ENCODE measurements at places on chromosomes 12 and 14.

DNA sequence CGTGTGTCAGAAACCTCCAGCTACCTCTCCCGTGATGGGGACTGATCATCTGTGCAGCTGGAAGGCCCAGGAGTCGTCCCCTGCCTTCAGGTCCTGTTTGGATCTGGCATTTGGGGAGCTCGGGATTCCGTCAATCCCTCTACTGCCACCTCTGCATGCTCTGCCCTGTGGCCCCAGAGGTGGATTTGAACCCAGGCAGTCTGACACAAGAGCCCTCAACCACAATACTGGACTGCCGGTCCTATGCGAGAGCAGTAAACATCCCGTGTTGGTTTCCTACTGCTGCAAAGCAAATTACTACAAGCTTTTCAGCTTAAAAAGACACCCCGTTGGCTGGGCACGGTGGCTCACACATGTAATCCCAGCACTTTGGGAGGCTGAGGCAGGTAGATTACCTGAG is 121.9 kb upstream of the FKBP4 start:
- DNase-seq, result no peak

DNA sequence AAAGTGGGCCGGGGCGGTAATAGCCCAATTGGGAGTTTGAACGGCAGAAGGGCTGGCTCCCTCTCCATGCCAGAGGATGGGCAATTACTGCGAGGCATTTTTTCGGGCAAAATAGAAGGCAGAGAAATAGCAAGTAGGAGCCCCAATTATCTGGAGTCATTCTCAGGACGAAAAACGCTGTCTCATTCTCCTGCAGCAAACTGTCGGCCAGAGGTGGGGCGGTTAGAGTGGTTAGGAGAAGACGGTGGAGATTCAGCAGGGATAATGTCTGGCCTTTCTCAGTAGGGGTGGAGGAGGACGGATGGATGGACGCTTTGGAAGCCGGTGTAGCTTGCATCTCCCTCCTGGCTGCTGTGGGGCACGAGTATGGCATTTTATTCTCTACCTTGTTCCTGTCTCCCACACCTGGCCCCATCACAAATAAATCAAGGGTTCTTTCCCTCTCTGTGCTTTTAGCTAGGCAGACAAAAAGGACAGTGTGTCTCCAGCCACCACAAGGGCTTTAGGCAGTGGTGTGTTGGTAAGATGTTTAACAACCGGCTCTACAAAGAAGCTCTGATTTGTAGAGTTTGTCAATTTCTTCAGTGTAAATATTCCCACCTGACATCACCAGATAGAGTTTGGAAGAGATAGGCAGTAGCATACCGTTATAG is 140.5 kb upstream of the LHX5 start:
- no peak for DNase-seq

- DNase-seq, result no peak
These were observed 31.4 kb downstream of the MVK start for GRCh38 chr12:109605016-109605415.

DNA sequence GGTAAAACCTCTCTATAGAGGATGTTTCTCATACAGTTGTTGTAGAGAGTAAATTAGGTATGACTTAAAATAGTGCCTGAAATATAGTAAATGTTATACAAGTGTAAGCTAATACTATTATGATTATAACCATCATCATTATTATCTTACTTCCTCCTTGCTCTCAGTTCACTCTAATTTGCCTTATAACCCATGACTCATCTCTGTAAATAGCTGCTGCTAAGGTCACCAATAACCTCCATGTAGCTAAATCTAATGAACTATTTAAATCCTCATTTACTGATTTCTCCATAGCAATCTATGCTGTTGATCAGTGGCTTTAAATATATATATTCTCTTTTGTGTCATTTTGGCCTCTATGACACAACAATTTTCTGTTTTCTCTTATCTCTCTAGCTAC is 109.6 kb downstream of the RMST start:
- no peak for DNase-seq

DNA sequence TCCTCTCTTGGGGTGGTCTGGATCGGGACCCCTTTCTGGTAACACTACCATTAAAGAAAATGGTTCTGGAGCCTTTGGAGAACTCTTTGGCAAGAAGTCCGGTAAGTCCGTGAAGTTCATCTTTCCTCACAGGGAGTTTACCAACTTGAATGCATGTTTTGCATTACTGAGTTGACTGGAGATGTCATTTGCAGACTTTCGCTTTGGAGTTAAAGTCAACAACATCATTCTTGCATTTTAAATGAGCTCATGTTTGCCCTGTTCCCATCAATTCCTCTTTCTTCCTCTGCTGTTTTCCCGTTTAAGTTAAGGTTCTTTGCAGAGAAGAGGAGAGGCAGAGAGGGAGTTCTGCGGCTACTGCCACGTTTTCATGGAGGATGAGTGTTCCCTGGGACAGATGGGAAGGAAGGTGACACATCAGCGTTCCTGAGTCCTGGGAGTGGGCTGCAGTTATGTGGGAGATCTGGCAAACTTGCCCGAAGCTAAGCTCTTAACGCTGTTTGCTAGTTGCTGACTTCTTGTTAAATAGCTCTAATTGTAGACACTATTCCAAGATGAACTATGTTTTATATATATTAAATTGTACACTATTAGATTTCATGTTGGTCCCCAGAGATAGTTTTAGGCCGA is 18.8 kb upstream of the PRICKLE1 start:
- no peak for DNase-seq

DNA sequence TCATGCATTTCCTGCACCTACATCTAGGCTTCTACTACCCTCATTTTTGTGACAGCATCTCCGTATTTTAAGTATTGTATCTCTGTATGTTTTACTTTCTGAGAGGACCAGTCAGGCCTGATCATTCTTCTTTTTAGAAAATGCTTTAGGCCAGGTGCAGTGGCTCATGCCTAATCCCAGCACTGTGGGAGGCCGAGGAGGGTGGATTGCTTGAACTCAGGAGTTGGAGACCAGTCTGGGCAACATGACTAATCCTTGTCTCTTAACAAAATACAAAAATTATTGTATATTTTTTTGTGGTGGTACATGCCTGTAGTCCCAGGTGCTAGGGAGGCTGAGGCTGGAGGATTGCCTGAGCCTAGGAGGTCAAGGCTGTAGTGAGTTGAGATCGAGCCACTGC is 36.9 kb downstream of the PACS2 start:
- DNase-seq, result no peak

GRCh38 chr12:56469007-56469930 is 891 bp downstream of the SPRYD4 start:
- DNase-seq, result no peak

GRCh38 chr12:4628406-4628805 is 20.4 kb downstream of the AKAP3 start:
- no peak for DNase-seq

DNA sequence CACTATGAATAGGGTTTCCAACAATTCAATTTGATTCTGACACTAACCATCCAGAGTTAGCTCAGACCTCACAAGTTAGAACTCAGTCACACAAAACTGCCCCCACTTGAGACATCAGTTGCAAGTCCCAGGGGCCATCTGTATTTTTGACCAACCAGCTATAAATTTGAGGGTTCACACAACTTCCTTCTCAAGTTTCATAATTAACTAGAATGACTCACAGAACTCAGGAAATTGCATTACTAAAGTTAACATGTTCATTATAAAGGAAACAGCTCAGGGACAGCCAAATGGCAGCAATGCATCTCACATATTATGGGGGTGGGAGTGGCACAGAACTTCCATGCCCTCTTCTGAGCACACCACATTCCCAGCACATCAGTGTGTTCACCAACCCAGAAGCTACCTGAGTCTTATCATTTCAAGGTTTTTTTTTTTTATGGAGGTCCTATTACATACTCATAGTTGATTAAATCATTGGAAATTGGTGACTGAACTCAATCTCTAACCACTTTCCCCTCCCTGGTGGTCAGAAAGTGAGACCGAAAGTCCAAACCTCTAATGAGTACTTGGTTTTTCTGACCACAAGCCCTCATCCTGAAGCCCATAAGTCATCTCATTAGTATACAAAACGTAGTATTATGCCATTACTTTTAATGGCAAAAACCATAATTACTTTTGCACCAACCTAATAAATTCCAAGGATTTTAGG is 1721.5 kb upstream of the SEL1L start:
- no peak for DNase-seq

GRCh38 chr14:76280221-76280620 is 95.7 kb upstream of the ESRRB start:
- DNase-seq, result no peak

DNA sequence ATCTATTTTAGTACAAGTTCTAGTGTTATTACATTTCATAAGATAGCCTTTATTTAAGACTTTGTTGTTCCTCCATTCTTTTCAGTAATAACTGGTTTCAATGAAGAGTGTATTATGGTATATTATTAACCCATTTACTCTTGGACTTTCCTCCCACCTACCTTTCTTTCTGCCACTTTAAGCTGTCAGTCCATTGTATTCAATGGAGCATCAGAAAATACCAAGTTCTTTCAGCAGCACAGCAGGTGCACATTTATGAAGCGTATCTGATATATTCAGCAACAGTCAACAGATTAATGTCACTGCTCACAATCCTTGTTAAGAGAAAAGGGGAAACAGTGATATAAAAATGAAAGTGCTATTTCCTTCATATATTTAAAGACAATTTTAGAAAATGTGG is 660.9 kb downstream of the C12orf50 start:
- no peak for DNase-seq

DNA sequence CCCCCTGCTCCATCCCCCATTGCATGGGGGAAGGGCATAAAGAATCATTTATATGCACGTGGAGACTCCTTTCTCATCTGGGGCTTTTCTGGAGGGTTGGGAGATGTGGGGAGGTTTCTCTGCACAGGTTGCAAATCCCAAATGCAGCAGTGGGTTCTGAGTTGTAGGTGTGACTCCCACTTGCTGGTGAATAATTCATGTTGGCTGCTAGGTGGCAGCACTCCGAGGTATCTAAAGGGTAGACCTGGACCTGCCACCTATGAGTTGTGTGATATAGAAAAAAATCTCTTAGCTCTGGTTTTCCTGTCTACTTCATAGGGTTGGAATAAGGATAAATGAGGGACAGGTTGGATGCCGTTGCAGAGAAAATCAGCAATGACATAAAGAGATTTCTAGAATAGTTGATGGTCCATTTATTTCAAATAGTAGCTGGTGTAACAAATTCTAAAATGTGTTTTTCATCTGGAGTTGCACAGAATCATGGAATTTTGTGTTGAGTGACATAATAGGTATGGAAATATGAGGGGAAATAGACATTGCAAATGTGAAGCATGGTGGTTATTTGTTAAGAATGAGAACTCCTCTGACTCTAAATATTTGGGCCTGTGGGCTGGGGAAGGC is 4.6 kb downstream of the MARCHF9 start:
- no peak for DNase-seq

DNA sequence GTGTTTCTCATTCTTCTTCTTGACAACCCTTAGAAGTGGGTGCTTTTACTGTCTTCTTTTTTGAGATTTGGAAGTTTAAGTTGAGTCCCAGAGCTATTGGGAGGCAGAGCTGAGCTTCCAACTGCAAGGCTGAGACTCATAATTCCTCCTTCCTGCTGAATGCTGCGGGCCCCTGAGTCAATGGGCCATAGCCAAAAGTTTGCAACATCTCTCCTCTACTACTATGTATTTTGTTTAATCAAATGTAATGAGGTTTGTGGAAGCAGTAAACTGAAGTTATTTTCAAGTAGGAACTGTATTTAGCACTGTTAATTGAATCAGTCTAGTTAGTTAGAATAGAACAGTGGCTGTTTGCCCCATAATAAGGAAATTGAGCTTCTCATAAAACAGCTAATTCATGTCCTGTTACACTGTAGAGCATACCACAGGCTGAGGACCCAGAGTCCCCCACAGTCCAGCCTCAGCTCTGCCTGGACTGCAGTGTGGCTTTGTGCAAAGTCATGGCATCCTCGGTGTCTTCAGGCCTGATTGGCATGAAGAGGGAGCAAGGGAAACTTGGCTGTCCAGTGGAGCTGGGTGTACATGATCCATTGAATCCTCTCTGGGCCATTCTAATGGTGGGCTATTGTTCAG is 631.7 kb downstream of the VRK1 start:
- no peak for DNase-seq

GRCh38 chr12:109637348-109637747 is 63.8 kb downstream of the MVK start:
- DNase-seq, result no peak

DNA sequence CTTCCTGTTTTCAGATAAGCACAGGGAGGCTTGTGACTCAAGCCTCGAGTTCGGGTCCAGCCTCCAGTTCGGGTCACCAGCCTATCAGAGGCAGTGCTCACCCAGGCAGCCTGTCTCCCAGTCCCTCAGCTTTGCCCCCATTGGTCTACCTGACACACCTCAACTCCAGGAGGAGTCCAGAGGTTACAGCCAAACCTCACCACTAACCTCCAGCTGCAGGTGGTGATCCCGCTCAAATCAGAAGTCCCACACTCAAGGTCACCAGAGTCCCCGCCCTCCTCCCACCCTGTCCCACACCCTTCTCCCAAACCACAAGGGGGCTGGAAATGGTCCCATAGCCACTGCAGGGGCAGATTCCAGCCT is 42.1 kb downstream of the KDM2B start:
- DNase-seq, result no peak

DNA sequence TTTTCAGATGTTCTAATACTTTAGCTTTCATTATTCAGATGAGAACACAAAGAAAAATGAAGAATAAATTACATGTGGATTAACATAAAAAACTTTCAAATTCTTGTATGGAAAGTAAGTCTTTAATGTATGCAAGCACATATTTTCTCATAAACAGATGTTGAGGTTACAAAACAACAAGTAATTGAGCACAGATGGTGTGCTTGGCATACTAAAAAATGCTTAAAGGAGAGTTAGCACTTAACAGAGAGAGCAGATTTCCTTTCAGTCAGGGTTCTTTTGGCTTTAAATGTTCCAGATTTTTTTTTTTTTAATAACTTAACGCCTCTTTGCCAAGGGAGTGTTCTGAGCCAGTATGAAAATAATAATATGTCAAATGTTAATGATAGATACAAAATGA is 96.0 kb downstream of the RASSF9 start:
- no peak for DNase-seq

GRCh38 chr12:22631863-22632463 is 7.0 kb downstream of the ETNK1 start:
- DNase-seq, result no peak

DNA sequence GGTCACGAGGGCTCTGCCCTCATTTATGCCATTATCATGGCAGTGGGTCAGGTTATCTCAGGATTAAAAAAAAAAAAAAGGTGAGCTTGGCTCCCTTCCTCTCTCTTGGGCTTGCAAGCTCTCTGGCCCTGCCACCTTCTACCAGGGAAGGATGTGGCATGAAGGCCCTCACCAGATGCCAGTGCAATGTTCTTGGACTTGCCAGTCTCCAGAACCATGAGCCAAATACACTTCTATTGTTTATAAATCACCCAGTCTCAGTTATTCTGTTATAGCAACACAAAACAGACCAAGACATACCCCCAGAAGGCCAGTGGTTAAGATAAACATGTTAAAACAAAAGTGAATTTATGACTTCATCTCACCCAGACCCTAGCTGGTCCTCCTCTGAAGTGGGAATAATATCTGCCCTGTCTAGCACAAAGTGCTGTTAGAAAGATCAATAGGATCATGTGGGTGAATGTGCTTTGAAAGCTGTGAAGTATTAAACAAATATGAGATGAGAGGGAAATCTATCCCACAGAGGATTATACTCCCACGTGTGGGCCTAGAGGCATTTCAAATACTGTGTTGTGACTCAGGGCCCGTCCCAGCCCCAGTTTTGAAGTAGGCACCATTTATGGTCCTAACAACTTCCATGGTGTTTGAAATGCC is 88.6 kb downstream of the NINJ2 start:
- no peak for DNase-seq

- no peak for DNase-seq
These were observed 16.5 kb downstream of the RBM19 start for GRCh38 chr12:113949321-113950305.

- no peak for DNase-seq
These were observed 64.9 kb upstream of the LMNTD1 start for GRCh38 chr12:25617991-25618390.

All from activated T-cell treated with anti-CD3 and anti-CD28 coated beads for 48 hours (primary cell).